ENCODE measurements at places on chromosomes 2 and 18.

GRCh38 chr2:230130668-230131364 is 62.1 kb upstream of the SLC16A14 start:
- DNase-seq = no peak

GRCh38 chr2:23525137-23525765 is 140.3 kb downstream of the KLHL29 start:
- DNase-seq = no peak

GRCh38 chr2:180660881-180661685 is 319.3 kb upstream of the UBE2E3 start:
- DNase-seq = no peak

DNA sequence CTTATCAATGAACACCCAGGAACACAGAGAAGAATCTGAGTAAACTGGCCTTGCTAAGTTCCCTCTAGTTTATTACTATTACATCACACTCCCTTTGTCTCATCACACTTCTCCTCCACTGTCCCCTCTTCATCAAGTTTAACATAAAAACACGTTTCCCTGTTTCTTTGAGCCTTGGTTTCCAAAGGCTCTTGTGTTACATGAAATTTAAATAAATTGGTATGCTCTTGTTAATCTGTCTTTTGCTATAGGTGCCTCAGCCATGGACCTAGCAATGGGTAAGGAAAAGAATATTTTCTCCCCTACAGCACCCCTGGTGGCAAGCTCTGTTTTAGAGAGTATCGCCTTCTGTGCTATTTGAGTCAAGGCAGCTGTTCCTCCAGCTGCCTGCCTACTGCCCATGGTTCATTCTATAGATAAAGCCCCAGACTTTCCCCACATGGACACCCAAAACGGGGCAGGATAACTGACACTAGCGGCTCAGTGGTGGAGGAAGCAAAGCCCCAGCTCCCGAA is 31.8 kb downstream of the TGIF1 start:
- DNase-seq = peak; percentile 34

GRCh38 chr18:26004832-26005231 is 85.6 kb downstream of the SS18 start:
- no peak for DNase-seq

GRCh38 chr2:240821429-240821778 is 1.4 kb upstream of the KIF1A start:
- no peak for DNase-seq

GRCh38 chr2:31644551-31644950 is 63.8 kb upstream of the SRD5A2 start:
- DNase-seq = no peak

GRCh38 chr2:14831458-14831857 is 198.9 kb downstream of the LRATD1 start:
- no peak for DNase-seq

GRCh38 chr18:55387139-55387984 is 200.6 kb downstream of the TCF4 start:
- DNase-seq = no peak

- DNase-seq = no peak
Measured at GRCh38 chr18:48565105-48565504, 26.3 kb downstream of the CTIF start.

DNA sequence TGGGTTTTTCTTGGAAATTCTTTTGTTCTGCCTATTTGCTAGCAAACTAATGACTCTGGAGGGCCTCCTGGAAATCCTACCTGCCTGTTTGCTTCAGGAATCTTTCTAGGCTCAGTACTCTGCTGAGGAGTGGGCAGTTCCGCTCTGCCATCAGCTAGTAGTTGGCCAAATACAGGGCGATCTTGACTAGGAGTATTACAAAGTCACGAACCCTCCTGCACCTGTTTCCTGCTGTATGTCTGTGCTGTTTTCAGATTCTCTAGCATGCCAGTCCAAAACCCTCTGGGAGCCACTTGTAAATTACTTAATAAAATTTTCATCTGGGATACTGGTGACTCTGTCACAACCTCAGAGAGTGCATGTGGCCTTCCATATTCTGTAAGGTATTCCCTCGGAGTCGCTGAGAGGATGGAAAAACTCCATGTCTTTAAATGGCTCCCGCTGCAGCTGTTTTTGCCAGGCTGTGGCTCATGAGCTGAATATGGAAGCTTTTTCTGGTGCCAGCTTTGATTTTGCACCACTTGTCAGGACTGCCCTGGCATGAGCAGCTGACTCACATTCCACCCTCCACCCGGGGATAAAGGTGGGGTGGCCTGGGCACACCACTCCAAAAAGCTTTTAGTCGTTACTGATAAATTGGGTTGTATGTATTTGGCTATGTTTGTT is 123.0 kb downstream of the RTN4 start:
- DNase-seq = no peak

- peak; percentile 97 for DNase-seq
Measured at GRCh38 chr2:73828818-73829570, at the start of gene STAMBP. Gene STAMBP, plus strand, starts transcription at chr2:73828961. Its CDS starts 1,896 bp downstream, at chr2:73830857.

- DNase-seq = no peak
Measured at GRCh38 chr2:130798472-130799218, 38.1 kb upstream of the ARHGEF4 start.

DNA sequence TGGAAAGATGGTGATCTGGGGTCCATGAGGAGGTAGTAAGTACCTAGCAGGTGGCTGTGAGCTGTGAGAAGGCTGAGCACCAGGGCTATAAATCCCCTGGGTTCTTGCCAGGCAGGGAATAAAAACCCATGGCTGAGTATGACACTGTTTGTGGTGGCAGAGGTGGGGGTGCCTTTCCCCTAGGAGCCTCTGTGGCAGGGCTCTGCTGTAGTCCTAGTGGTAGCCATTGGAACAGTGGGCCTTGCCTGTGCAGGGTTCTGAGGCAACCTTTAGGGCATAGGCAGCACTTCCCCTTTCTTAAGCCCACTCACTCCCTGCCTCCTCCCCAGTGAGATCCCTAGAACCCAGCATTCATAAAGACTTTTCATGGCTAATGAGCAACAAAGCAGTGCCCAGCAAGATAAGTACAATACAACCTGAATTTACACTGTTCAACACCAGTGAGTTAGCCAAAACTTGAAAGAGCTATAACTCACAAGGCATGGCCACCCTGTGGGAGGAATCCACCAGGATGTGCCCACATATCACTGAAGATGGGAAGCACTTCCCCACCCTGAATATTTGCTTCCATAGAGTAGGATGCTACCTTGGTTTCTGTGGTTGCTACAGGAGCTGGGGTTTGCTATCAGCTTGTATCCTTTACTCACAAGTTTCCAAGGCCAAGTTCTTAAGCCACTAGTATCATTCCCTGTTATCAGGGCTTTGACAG is 100.9 kb upstream of the NEUROD1 start:
- DNase-seq = peak; percentile 42

GRCh38 chr2:180324182-180324581 is 317.1 kb upstream of the CWC22 start:
- no peak for DNase-seq

GRCh38 chr18:40821596-40822243 is 1133.3 kb upstream of the PIK3C3 start:
- DNase-seq = no peak

DNA sequence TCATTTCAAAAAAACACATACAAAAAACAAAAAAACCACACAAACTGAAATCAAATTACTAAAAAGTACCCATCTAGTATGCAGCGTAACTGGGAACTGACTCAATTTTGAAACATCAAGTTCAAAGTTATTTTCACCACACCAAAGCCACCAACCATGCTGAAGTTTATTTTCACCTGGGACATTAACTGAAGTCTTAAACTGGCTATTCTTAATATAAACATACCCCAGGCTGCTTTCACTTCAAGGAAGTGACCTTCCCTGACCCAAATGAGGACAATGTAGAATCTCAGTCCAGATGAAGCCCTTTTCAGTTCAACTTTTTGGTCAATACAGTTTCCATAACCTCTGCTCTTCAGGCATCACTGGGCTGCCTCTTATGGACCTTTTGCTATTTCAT is 84.6 kb downstream of the PIGN start:
- DNase-seq = no peak

DNA sequence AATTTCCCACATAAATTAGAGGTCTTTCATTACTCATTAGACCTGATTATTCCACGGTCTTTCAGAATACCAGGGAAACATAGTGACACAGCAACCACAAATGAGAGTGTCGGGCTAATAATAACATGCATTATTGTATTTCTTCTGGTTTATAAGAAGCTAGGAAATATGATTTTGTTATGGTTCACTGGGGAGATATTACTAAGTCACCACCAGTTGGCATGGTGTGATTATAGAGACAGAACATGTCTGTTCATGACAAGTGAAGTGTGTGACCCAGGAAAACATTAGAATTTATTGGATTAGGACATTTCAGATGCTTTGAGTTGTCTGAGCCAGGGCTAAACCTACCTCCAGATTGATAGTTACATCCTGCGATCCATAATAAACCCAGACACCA is 494.4 kb downstream of the FBXO15 start:
- DNase-seq = no peak

- peak; percentile 44 for DNase-seq
Measured at GRCh38 chr2:28366496-28367282, 26.0 kb upstream of the FOSL2 start.

DNA sequence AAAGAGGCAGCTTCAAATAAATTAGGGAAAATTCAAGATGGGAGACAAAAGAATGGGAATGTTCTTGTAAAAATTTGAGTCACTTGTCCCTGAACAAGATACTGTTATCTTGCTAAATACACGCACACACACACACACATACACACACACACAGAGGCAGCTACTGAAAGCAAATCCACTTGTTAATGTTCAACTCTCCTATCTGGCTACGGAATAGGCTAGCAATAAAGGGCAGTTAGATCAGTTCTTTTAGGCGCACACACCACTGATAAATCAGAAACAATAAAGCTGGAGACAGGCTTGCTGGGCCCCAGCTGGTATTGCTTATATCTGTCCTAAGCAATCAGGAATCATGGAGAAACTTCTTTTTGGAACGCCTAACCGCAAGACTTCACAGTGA is 461.6 kb downstream of the BCL11A start:
- no peak for DNase-seq

- no peak for DNase-seq
Measured at GRCh38 chr2:3612639-3613523, 18.0 kb downstream of the COLEC11 start.

DNA sequence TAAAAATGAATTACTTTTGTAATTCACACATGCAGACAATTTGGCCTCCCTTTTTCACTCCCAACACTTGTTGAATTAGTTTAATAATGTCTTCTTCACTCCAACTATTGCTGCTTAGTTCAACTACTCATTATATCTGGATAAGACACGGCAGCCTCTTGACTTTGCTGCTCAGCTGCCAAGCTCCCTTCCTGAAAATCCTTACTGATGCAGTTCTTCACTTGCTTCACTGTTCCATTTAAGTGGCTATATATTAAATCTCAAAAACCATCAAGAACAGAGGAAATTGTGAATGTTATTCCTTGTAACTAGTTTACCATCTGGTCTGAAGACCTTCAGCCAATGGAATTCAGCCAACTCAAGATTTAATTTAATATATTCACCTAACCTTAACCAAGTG is 127.1 kb downstream of the NCOA1 start:
- no peak for DNase-seq

GRCh38 chr2:10471955-10472354 is 23.8 kb upstream of the ODC1 start:
- DNase-seq = no peak

DNA sequence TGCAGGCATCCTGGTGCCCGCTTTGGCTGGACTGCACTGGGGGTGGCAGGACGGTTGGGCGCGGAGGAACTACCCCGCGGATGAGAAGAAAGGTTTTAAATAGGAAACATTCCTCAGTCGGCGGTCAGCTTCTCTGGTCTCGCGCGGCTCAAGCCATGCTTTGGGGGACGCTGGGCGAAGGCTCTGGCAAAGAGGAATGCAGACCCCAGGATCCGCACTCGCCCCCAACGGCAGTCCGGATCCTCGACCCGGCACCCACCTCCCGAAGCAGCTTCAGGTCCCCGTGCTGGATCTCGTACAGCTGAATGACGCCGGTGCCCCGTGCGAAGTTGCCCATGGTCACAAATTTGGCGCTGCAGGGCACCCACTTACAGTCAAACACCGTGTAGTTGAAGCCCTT is 686 bp upstream of the PNO1 start:
- DNase-seq = no peak

DNA sequence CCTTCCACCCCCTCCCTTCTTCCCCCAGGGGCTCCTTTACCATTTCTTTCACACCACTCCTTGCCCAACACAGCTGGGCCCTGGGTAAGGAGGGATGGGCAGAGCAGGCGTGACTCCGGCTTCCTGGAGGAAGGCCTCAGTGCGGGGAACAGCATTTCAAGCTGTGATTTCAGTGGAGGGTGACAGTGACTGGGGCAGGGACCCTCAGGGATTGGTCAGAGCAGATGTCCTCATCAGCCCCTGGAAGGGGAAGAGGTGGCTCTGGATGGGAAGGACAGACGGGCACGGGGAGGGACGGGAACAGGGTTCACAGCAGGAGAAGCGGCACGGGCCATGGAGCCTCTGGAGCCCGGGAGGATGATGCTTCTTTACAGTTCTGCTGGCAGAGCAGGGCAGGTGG is 130.8 kb upstream of the TWIST2 start:
- DNase-seq = no peak

- no peak for DNase-seq
Measured at GRCh38 chr2:96694816-96695455, 44.9 kb downstream of the LMAN2L start.

DNA sequence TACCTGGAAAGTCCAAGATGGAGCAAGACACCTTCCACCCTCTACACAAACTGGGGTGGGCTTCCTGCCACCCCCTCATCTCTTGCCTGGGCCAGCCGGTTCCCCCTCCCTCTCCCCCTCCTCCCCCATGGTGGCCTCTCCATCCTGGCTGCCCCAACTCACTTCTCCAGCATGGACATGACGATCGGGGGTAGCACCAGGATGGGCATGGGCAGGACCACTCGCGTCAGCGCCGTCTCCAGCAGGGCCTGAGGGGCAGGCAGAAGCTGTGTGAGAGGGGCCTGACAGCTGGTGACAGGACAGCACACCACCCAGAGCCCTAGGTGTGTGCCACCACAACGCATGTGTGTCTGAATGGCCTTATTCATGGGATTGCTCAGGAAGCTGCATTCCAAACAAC is 51.0 kb downstream of the EMX1 start:
- no peak for DNase-seq

- no peak for DNase-seq
Measured at GRCh38 chr2:240350696-240351087, 84.8 kb upstream of the GPC1 start.

GRCh38 chr2:182187130-182187529 is 201.5 kb downstream of the PPP1R1C start:
- DNase-seq = no peak

GRCh38 chr2:217995731-217996231 is 7.0 kb downstream of the TNS1 start:
- peak; percentile 54 for DNase-seq

- no peak for DNase-seq
Measured at GRCh38 chr2:154638783-154639182, 59.7 kb upstream of the KCNJ3 start.
